ENCODE measurements at places on chromosomes 16 and 17. TPM values are rescaled to one million over a fixed set of nuclear protein-coding genes. Genes with fewer than 3 reads are reported as not detected.

The SGCA gene
- 3.5 TPM for total RNA-seq

The C17orf78 gene
- total RNA-seq: not detected

The PPL gene
- total RNA-seq: 85.1 TPM

The ARHGAP23 gene
- 154 TPM for total RNA-seq

The SMIM5 gene
- total RNA-seq: 12.5 TPM

The NAGLU gene
- 28.8 TPM for total RNA-seq

The TMEM107 gene
- 23.0 TPM for total RNA-seq

The CACNG5 gene
- total RNA-seq: not detected

The HLF gene
- total RNA-seq: 21.4 TPM

The AIPL1 gene
- total RNA-seq: not detected

The CTF1 gene
- 13.3 TPM for total RNA-seq

The ATP6V0A1 gene
- total RNA-seq: 115 TPM

The IL17C gene
- total RNA-seq: not detected

The TEKT1 gene
- total RNA-seq: 0.89 TPM

The TBC1D26 gene
- 0.27 TPM for total RNA-seq

The TERF2IP gene
- 79.2 TPM for total RNA-seq

Measured in sciatic nerve (tissue), 2 donors.